ENCODE measurements at places on chromosomes 6 and 20.

- peak; percentile 67 for DNase-seq
These were observed 26.9 kb upstream of the MRPS18A start for GRCh38 chr6:43714311-43715055.

- no peak for DNase-seq
These were observed 312.0 kb upstream of the NT5E start for GRCh38 chr6:85137865-85138264.

- DNase-seq, result no peak
These were observed 85.8 kb downstream of the PLCG1 start for GRCh38 chr20:41223112-41223511.

GRCh38 chr6:112179631-112180030 lies 74.7 kb downstream of the LAMA4 start:
- no peak for DNase-seq

- no peak for DNase-seq
These were observed 21.6 kb upstream of the FUT9 start for GRCh38 chr6:95994151-95994550.

All from ecto neural progenitor cell (in vitro differentiated cells).